ENCODE measurements at places on chromosomes 16 and 17.

GRCh38 chr16:54341892-54342776 lies 55.5 kb upstream of the IRX3 start:
- no peak for DNase-seq

DNA sequence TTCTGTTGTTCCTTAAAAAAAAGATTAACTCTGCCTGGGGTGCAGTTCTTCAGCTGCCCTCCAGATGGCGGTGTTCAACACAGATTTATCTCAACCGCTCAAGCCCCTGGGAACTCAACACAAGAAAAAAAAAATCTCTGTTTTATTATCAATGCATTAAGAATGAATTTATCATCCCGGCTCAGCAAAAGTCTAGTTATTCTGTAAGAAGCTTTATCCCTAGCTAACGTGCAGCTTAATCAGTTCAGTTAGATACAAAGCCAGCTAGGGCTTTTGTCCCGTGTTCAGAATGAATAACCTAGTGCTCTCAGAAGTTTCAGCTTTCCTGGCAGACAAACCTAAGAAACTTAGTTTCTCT lies 475.9 kb upstream of the CCL2 start:
- no peak for DNase-seq

DNA sequence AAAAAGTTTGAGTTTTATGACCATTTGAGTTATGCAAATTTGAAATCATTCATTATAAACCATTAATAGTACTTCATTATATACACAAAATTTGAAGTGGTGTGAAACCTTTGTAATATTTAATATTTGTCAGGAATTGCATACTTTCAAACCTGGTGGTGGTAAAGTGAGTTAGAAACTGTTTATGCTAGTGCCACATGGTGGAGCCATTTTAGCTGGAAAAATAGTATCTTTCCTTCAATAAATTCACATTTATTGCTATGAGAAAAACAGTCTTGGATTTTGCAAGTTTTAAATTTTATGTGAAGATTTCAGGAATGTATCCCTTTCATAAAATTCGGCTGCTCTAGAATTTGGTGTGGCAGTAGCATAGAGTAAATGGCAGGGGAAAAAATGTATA lies 7.3 kb upstream of the BLMH start:
- no peak for DNase-seq

- DNase-seq = no peak
Observed at GRCh38 chr16:72612256-72612655, 435.7 kb downstream of the ZFHX3 start.

- DNase-seq = no peak
Observed at GRCh38 chr17:33475594-33475993, 182.5 kb upstream of the ASIC2 start.

GRCh38 chr17:69802045-69802740 lies 272.8 kb upstream of the KCNJ16 start:
- no peak for DNase-seq

- DNase-seq = no peak
Observed at GRCh38 chr16:263182-263774, 12.5 kb downstream of the RGS11 start.

GRCh38 chr16:71846431-71846830 lies 655 bp downstream of the ATXN1L start:
- DNase-seq = no peak

GRCh38 chr16:64629622-64630021 lies 492.2 kb downstream of the CDH11 start:
- DNase-seq = no peak

DNA sequence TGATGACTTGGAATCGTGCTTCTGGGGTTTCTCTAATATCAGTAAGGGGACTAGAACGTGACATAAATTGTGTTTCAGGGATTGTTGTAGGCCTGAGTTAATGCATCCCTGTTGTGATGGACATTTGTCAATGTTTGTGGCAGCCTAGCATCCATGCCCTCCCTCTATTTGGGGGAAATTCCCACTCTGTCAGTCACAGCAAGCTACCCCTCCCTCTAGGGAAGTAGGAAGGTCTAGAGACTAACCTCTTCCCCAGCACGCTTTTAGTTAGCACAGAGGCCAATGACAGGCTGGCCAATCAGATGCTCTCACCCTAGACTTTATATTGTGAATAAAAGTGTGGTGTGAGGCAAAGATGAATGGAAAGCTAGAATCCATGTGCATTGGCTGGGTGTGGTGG lies 32.4 kb upstream of the NF1 start:
- no peak for DNase-seq

DNA sequence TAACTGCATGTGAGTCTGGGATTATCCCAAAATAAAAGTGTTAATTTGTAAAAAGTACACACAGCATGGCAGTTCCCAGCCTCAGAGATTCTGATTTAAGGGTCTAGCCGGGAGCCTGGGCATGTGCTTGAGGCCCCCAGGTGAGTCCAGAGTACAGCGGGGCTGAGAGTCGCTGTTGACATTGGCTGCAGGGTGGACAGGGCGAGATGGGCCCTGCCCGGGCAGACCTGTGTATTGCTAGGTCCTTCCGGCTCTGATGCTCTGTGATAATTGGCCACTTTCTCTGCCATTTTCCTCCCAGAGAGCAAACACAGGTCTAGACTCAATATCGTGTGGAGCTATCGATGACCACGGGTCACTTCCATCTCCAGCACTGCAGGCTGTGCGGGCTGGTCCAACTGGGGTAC lies 73.6 kb downstream of the ABCC6 start:
- DNase-seq = no peak

- DNase-seq = no peak
Observed at GRCh38 chr16:76345163-76345661, 68.0 kb downstream of the CNTNAP4 start.

- DNase-seq = no peak
Observed at GRCh38 chr16:29808219-29808900, 2.0 kb downstream of the MAZ start.

- no peak for DNase-seq
Observed at GRCh38 chr17:41500131-41500911, 5.1 kb downstream of the KRT13 start.

DNA sequence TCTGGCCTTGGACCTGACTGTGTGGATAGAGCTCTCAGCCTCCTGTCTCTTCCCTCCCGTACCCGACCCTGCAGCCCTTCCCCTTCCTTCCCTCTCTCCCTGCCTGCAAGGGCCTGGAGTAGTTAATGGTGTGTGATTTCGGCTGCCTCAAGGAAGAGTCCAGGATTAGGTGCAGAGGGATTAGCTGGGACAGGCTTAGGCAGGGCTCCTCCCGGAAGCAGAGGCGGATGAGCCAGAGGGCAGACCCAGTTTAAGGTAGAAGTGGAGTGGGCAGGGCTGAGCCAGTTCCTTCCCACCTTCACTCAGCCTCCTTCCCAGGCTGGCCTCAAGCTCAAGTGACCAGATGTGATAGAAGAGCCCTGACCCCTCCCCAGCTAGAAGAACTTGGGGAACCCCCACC lies 16.8 kb downstream of the GUCY2D start:
- no peak for DNase-seq

GRCh38 chr17:32628271-32629044 lies 141.7 kb downstream of the CDK5R1 start:
- DNase-seq = no peak

GRCh38 chr16:12158428-12158827 lies 181.9 kb downstream of the SNX29 start:
- DNase-seq = no peak

DNA sequence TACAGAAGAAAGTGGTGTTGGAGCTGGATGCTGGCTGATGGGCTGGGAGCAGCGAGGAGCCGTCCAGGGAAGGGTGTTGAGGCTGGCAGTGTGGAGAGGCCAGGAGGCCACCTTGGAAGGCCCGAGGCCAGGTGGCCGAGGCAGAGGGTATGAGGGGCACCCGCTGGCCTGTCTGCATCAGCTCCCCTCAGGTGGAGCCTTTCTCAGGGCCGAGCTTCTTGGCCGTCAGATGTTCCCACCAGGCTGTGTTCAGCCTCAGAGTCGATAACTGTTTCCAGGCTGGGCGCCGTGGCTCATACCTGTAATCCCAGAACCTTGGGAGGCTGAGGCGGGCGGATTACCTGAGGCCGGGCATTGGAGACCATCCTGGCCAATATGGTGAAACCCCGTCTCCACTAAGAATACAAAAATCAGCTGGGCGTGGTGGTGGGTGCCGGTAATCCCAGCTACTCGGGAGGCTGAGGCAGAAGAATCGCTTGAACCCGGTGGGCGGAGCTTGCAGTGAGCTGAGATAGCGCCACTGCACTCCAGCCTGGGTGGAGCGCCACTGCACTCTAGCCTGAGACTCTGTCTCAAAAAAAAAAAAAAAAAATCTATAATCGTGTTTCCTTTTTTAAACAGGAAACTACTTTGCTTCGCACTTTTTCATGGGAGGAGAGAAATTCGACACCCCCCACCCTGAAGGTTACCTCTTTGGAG lies 25.3 kb downstream of the MGRN1 start:
- DNase-seq = no peak

- DNase-seq = no peak
Observed at GRCh38 chr17:17042851-17043460, 699 bp downstream of the MPRIP start.

- DNase-seq = no peak
Observed at GRCh38 chr17:66654106-66654740, 180.7 kb upstream of the CACNG5 start.

DNA sequence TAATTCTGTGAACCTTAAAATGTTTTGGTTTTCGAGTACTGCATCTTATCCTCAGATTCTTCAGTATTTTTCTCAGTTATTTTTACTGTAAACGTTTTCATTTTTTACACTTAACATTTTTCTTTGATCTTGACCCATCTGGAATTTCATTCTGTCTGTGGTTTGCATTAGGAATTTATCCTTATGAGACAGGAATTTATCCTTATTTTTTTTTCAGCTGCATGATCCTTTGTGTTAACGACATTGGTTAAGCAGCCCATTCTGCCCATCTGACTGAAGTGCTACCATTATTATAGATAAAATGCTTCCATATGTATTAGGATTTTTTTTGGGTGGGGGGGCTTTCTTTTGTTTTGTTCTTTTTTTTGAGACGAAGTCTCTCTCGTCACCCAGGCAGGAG lies 41.0 kb downstream of the SNX29 start:
- no peak for DNase-seq

DNA sequence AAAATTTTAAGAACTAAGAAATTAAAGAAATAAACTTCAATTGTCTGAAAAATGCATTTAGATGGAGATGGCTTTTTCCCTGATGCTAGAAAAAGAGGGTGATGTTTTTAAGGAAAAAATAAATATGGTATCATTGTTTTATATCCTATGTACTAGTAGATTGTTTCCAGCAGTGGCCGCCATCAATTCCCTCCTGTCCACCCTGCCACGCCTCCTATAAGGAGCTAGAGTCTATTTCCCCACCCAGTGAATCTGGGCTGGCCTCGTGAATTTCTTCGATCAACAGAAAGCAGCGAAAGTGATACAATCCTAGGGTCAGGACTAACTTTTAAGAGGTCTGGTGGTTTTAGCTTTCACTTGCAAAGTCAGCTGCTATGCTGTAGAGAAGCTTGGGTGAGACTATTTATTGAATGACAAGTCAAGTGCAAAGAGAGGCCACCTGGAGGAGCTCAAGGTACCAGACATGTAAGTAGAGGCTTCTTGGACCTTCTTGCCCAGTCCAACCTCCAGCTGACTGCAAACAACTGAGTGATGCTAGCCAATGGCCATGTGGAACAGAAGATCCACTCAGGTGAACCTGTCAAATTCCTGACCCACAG lies 80.9 kb upstream of the MTMR4 start:
- peak; percentile 6 for DNase-seq

- DNase-seq = no peak
Observed at GRCh38 chr16:29974291-29975133, 844 bp downstream of the TAOK2 start.

GRCh38 chr16:54446639-54447038 lies 160.1 kb upstream of the IRX3 start:
- no peak for DNase-seq

GRCh38 chr17:82678265-82678891 lies 20.1 kb downstream of the RAB40B start:
- no peak for DNase-seq

- DNase-seq = no peak
Observed at GRCh38 chr16:49049191-49049590, 232.4 kb downstream of the CBLN1 start.

DNA sequence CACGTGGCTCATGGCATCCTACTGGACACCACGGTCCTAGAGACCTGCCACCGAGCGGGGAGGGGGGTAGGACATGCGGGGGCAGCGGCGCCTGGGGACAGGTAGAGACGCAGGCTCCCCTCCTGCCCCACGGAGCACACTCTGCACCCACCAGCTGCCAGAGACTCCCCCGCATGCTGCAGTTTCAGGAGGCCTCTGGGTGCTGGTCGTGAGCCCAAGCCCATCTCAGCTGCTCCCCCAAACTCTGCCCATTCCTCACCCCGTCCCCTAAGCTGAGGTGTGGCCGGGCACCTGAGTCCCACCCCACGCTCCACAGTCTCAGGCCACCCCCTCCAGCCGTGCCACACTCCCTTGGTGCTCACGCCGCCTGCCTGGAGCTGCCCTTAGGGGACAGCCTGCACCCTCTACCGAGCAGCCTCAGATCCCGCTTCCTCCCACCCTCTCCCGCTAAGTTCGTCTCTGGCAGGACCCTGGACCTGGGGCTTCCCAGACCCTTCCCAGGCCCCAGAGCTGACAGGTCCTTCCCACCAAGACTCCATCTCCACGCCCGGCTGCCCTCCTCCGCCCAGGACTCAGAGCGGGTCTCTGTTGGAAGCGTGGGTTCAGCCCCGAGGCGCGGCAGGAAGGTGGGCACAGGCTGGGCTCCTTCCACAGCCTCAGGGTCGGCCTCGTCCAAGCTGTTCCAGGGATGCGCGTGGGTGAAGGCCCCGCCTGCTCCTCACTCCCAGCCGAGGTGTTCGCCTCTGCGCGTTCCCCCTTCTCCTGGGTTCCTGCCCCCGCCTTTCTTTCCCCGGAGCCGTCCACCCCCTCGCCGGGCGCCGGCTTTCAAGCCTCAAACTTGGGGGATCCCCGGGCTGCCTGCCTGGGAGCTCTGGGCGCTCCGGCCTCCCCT lies 1.3 kb downstream of the RAB40B start:
- no peak for DNase-seq

DNA sequence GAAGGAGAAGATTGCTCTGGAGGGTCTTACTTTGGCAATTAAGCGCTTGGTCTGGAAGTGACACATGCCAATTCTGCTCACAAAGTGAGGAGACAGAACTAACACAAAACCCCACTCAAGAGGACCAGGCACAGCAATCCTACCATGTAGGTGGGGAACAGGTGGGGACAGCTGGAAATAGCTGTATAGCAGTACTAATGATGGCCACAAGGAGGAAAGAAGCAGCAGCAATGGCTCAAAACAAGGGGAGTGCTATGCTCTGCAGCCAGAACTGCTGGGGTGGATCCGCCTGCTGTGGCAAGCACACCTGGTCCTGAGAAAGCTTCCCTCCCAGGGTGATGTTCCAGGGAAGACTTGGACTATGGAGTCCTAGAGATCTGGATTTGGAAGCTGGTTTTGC lies 17.0 kb upstream of the TMEM132E start:
- DNase-seq = no peak

Data from GF-D8 (cell line).